Stimulated activated CD4-positive, alpha-beta T cell treated with anti-CD3 and anti-CD28 coated beads, TNF-alpha, amount 100 ng/mL, for 1 hour (primary cell): ENCODE measurements at places on chromosomes 13 and 19.

GRCh38 chr19:35786299-35787160 is 11.2 kb downstream of the ARHGAP33 start:
- no peak for DNase-seq

- no peak for DNase-seq
Measured at GRCh38 chr13:41458761-41459431, 1.5 kb downstream of the RGCC start.

- DNase-seq: no peak
Measured at GRCh38 chr13:65638572-65639168, 1591.5 kb downstream of the PCDH9 start.

DNA sequence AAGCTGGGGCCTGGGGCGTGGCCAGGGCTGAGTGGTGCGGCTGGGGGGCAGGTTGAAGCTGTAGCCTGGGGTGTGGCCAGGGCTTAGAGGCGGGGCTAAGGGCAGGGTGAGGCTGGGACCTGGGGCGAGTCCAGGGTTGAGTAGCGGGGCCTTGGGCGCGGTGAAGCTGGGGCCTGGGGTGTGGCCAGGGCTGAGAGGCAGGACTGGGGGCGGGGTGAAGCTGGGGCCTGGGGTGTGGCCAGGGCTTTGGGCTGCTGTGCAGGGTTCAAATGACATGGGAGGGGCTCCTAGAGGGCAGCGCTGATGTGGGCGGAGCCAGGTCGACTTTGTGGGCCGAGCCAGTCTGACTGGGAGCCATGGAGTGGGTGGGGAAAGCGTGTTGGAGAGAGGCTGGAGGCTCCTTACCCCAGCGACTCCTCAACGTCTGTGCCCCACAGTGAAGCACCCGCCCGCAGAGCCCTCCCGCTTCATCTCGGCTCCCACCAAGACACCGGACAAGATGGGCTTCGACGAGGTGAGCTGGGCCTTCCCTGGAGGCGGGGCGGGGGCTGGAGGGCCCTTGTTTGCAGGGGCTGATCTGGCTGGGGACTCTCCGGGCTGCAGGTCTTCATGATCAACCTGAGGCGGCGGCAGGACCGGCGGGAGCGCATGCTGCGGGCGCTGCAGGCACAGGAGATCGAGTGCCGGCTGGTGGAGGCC is 21.5 kb downstream of the COLGALT1 start:
- no peak for DNase-seq

DNA sequence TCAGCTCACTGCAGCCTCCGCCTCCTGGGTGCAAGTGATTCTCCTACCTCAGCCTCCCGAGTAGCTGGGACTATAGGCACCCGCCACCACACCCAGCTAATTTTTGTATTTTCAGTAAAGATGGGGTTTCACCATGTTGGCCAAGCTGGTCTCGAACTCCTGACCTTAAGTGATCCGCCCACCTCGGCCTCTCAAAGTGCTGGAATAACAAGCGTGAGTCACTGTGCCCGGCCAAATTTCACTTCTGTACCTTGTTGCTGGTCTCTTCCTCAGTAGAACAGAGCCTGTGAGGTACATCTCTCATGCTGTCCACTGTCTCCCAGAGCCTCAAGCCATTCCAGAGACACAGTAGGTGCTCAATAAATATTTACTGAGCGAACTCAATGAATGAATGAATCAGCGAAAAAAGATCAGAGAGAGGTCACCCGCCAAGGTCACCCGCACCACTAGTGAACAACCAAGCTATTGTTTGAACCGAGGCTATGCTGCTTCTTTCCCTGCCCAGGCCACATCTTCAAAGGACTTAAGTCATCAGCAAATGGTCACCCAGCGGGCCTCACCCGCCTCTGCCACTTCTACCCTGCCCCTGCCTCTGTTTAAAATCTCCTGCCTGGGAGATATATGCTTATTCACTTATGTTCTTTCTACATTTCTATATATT is 9.3 kb downstream of the TMEM143 start:
- DNase-seq: no peak

- no peak for DNase-seq
Measured at GRCh38 chr19:45508417-45508860, 1.2 kb downstream of the VASP start.

- no peak for DNase-seq
Measured at GRCh38 chr19:4571305-4571917, 11.9 kb upstream of the SEMA6B start.

- no peak for DNase-seq
Measured at GRCh38 chr13:30196025-30196424, 111.3 kb downstream of the KATNAL1 start.

DNA sequence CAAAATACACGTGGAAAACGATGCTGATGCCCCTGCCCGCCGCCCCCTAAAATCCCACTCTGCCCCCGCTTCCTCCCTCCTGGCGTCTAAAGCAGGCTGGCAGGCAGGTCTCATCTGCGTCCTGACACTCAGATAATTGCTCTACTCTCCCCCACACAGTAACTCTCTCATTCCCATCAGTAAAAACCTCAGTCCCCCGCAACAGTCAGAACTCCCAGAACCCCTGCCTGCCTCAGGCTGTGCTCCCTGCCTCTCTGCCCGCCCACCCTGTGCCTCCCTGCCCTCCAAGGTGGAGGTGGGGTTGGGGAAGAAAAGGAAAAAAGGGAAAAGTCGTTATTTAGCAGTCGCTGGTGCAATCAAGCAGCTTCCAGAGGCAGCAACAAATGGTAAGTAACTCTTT is 473.7 kb downstream of the EFNB2 start:
- no peak for DNase-seq

GRCh38 chr19:7415163-7415856 is 66.6 kb downstream of the ARHGEF18 start:
- no peak for DNase-seq
